Suprapubic skin (tissue), 4 donors: ENCODE measurements at places on chromosomes 3 and 15.

DNA sequence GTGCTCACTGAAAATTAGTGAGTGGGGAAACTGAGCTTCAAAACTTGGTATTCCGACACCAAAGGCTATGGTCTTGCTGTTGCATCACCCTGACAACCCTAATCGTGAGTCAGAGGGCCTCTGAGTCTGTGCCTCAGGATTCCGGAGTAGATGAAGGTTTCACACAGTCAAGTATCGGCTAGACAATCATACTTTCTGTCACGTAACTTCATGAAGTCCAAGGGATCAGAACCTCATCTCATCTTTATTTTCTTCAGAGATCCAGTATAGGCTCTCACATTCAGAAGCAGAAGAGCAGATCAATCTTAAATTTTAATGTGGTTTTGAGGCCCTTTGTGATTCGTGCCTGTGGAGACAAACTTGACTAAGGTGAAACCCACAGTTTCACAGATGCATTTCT is 26.1 kb upstream of the NECTIN3 start:
- H3K4me1 ChIP-seq: no peaks in the 10 kb centered on the region
- H3K27me3 ChIP-seq: no peaks in the 10 kb centered on the region
- no peak for DNase-seq
- H3K4me3 ChIP-seq: no peak overlapping the region
- H3K36me3 ChIP-seq: no peaks in the 10 kb centered on the region

DNA sequence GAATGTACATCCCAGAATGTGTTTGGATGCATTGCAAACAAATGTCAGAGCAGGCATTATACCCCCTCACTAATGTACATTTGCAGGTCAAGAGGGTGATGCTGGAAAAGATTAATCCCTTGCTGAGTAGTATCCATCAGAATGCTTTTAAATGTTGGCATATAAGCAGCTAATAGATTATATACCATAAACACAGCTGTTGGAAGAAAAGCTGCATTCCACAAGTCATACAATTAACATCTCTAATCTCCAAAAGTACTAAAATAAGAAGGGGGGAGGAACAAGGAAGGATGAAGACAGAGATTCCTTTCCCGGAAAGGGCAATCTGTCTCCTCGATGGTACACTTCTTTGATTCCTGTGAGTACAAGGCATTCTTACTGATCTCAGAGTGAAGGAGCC is 445.7 kb upstream of the CDIN1 start:
- H3K4me1 ChIP-seq: no peaks in the 10 kb centered on the region
- no peak for DNase-seq
- H3K4me3 ChIP-seq: no peak overlapping the region
- no peaks in the 10 kb centered on the region for H3K27me3 ChIP-seq
- H3K36me3 ChIP-seq: no peaks in the 10 kb centered on the region

DNA sequence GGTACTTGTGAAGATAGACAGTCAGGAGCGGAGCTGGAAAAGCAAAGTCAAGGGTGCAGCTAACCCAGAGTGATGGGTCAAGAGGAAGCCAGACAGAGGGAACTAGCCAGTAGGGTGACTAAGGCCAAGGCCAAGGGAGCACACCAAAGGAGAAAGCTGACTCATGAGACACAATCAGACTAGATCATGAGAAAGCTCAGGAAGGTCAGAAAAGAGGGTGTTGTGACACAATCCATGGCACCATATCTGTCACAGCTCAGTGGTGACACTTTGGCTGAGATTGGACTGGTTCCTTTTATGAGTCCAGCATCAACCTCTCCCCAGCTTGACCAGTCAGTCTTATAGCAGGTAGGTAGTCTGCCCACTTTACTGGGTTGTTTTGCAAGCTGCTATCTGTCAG is 22.2 kb downstream of the P2RY1 start:
- H3K4me3 ChIP-seq: no peak overlapping the region
- H3K27ac ChIP-seq: no peak overlapping the region
- no peaks in the 10 kb centered on the region for H3K27me3 ChIP-seq
- H3K4me1 ChIP-seq: peaks cover 5% of the 10 kb centered on the region
- no peak for DNase-seq

DNA sequence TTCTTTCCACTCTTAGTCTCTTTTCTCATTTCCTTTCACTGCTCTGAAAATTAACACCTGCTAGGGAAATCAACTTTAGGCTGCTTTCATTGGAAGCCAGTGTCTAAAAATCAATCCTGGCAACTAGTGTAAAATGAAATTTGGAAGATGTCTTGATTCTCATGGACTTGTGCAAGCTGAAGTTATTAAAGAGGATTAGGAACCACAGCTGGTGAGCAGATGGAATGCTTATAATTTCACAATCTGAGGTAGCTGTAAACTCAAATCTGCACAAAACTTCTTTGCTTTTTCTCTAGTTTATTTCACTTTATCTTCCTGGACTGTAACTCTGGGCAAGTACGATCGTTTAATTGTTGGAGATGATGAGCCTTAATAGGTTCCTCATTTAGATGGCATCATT is 175.6 kb downstream of the GHSR start:
- H3K4me1 ChIP-seq: peaks cover 6% of the 10 kb centered on the region
- no peak for DNase-seq
- no peaks in the 10 kb centered on the region for H3K27me3 ChIP-seq
- H3K36me3 ChIP-seq: no peaks in the 10 kb centered on the region
- no peak overlapping the region for H3K4me3 ChIP-seq

- no peaks in the 10 kb centered on the region for H3K27me3 ChIP-seq
- H3K36me3 ChIP-seq: peaks cover 21% of the 10 kb centered on the region
- no peak for DNase-seq
Observed at GRCh38 chr3:45817831-45818522, 21.6 kb upstream of the SLC6A20 start.

DNA sequence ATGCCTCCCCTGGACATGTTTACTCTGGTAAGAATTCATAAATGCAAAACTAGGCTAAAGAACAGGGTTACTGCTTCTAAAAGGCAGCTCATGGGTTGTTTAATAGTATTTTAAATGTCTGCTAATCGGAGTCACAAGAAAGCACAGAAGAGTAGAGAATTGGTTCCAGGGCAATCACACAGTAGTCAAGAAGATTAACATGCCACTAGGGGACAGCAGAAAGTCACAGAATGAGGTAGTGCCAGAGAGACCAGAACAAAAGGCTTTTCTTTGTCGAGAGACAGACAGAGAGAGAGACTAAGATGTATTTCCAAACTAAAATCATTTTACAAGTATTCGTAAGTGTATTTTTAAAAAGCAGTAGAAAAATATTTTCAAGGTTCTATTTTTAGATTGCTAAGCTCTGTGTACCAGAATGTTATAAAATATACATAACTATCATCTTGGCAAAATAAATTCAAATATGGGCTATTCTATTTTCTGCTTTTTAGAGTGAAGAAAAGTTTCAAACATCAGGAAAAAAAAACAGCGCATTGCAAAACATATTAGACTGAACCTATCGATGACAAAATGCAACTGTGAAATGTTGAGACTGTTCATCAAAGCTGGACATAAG is 78.3 kb upstream of the CDIN1 start:
- no peak overlapping the region for H3K4me3 ChIP-seq
- no peaks in the 10 kb centered on the region for H3K4me1 ChIP-seq
- no peaks in the 10 kb centered on the region for H3K27me3 ChIP-seq

DNA sequence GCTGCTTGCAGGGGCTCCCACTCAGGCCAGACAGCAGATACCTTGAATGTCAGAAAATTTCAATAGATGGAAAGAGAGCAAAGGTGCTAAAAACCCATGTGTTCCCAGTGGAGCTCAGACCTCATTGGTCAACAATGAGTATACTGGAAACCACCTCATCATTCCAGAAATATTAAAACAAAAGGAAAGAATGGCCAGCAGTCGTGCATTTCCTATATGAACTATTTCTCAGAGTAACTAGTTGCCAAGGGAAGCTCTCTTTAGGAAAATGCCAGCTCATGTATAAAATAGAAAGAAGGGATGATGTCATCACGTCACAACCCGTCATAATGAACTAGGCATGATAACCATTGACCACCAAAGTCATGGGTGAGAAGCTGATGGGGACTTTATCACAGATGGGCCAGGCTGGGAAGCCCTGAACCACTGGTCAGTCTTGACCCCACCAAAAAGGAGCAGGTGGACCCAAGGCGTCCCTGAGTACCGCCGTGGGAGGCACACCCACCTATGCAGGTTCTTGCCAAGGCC is 17.5 kb downstream of the DNAJB8 start:
- DNase-seq: no peak
- peaks cover 17% of the 10 kb centered on the region for H3K27me3 ChIP-seq
- no peak overlapping the region for H3K4me3 ChIP-seq
- H3K4me1 ChIP-seq: no peaks in the 10 kb centered on the region

DNA sequence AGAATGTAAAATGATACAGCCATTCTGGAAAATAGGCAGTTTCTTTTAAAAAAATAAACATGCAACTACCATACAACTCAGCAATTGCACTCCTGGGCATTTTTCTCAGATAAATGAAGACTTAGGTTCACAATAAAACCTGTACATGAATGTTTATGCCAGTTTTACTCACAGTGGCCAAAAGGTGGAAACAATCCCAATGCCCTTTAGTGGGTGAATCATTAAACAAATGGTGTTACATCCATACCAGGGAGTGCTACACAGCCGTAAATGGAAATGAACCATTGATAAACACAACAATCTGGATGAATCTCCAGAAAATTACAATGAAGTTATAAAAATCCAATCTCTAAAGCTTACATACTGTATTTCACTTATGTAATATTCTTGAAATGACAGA is 140.3 kb downstream of the ADAMTSL3 start:
- DNase-seq: no peak
- H3K36me3 ChIP-seq: no peaks in the 10 kb centered on the region
- H3K4me3 ChIP-seq: no peak overlapping the region
- H3K27ac ChIP-seq: no peak overlapping the region
- H3K4me1 ChIP-seq: no peaks in the 10 kb centered on the region
- no peaks in the 10 kb centered on the region for H3K27me3 ChIP-seq

GRCh38 chr15:58771621-58772250 is 634 bp downstream of the MINDY2 start:
- no peaks in the 10 kb centered on the region for H3K27me3 ChIP-seq
- H3K36me3 ChIP-seq: no peaks in the 10 kb centered on the region
- no peak for DNase-seq
- H3K27ac ChIP-seq: peak overlapping the region; percentile 96

DNA sequence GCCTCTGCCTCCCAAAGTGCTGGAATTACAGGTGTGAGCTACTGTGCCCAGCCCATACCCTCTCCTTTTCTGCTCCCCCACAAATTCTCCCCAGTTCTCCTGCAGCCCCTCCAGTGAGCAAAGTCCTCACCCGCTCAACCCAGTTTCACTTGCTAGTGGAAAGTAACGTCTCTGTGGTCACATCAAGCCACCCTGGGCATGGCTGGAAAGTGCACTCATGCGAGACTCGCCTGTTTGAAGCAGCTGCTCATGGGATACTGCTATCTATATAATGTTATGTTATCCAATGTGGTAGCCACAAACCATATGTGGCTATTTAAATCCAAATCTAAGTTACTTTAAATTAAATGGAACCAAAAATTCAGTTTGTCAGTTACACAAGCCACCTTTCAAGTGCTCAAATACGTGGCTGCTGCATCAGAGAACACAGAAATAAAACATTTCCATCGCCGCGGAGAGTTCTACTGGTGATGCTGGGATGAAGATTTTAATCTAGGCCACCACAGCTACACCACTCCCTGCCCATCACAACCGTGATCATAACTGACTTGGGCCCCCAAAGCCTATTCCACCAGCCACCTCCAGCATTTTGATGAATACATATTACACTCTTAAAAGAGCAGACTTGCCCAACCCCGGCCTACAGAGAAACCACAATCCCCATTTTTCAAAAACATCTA is 119.4 kb downstream of the LIPC start:
- DNase-seq: no peak
- peaks cover 20% of the 10 kb centered on the region for H3K4me1 ChIP-seq

DNA sequence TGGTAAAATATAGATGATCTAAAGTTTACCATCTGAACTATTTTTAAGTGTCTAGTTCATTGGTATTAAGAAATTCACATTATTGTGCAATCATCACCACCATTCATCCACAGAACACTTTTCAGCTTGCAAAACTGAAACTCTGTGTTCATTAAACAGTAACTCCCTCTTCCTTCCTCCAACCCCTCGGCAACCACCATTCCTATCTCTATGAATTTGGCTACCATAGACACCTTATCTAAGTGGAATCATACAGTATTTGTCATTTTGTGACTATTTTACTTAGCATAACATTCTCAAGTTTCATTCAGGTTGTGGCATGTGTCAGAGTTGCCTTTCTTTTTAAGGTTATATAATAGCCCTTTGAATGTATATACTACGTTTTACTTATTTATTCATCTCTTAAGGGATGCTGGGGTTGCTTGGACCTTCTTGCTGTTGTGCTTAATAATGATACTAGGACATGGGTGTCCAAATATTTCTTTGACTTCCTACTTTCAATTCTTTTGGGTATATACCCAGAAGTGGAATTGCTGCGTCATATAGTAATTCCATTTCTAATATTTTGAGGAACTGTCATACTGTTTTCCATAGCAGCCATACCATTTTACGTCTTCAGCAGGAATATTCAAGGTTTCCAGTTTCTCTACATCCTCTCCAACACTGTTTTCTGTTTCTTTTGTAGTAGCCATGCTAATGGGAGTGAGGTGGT is 20.9 kb downstream of the KAT2B start:
- H3K27ac ChIP-seq: peak overlapping the region; percentile 4
- H3K4me1 ChIP-seq: peaks cover 67% of the 10 kb centered on the region
- peak overlapping the region; percentile 7 for H3K4me3 ChIP-seq

- no peak for DNase-seq
- H3K36me3 ChIP-seq: no peaks in the 10 kb centered on the region
- no peaks in the 10 kb centered on the region for H3K27me3 ChIP-seq
- H3K4me1 ChIP-seq: peaks cover 7% of the 10 kb centered on the region
- H3K4me3 ChIP-seq: no peak overlapping the region
Observed at GRCh38 chr3:159798951-159799350, 189.7 kb upstream of the IL12A start.

DNA sequence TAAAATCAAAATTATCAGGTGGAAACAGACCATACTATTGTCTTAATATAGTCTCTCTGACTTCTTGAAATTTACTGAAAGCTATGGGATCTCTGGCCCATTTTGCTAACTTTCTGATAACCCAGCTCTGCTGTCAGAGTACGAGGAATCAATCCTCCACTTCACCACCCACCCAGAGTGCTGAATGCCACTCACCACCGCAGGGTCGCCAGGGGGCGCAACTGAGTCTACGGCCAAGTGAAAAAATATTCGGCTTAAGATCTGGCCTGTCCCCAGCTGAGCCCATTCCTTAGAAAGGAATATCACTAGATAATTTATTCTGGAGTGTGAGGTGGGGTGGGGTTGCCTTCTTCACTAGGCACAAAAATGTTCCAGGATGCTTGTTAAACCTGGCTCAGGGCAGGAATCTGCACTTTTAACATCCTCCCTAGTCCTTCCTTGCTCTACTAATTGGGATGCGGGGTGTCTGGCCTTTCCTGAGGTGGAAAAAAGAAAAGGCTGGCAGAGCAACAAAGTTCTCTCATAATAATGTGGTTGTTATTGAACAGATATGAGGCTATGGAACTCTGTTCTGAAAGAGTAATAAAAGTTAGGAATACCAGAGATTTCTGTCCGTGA is 520.6 kb downstream of the MFSD1 start:
- no peak for DNase-seq
- H3K27me3 ChIP-seq: no peaks in the 10 kb centered on the region
- H3K27ac ChIP-seq: no peak overlapping the region
